ENCODE measurements at places on chromosomes 2 and 18.

- no peak for DNase-seq
These were observed 109.2 kb upstream of the THOC1 start for GRCh38 chr18:377088-377487.

- DNase-seq, result no peak
These were observed 165.9 kb upstream of the PGAP1 start for GRCh38 chr2:197092431-197092830.

DNA sequence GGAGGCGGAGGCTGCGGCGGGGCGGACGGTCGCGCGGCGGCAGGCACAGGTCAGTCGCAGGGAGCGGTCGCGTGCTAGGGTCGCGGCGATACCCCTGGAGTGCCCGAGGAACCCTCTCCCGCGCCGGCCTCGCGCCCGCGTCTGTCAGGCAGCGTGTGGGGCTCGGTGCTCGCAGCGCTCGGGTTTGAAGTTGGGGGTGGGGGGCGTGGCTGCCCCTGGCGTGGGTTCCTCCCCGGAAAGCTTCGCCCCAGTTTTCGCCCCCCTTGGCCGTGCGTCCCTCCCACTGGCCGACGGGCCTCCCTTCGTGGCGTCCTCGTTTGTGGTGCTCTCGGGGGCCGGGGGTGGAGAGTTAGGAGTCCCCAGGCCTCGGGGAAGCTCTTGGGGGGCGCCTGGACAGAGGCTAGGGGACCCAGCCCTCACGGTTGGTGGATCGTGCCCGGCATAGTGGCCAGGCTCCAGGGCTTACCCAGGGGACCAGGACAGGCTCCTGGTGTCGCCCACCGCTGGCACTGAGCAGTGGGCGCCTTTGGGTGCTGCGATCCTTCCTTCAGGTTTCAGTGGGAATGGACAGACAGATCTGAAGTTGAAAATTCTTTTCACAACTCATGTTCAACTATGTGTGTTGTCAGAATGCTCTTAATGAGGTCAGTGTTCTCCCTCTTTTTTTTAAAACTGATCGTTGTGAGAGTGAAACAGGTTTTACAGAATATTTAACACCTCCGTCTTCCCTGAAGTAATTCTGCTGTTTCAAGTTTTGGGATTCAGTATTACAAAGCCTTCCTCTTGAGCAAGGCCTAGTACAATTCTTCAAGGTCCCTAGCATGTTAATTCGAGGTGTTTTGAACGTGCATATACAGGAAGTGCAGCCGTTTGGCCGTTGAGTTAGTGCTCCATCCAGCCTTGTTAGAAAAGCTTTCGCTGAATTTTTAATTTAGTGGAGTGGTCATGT lies 604 bp downstream of the RALBP1 start:
- no peak for DNase-seq

- no peak for DNase-seq
These were observed 135.8 kb upstream of the LTBP1 start for GRCh38 chr2:32810909-32811495.
